KBM-7 (cell line): ENCODE measurements at places on chromosomes 5 and 9.
A peak's percentile ranks its signal among the peaks of the same experiment; 100 is the strongest.

DNA sequence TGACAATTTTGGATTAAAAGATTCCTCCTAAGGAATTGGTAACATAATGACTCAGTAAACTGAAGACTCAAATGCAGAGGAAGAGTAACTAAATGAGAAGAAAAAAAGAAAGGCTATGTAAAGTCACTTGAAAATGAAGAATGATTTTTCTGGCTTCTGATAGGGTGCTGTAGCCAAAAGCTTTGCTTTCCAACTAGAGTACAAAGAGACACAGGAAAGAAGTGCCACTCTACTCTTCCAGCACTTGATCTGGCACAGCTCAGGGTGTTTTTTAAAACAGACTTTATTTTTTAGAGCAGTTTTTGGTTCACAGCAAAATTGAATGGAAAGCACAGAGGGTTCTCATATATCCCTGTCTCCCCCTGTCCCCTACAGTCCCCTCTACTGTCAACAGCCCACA is 122.5 kb downstream of the LMNB1 start:
- DNase-seq, result no peak

DNA sequence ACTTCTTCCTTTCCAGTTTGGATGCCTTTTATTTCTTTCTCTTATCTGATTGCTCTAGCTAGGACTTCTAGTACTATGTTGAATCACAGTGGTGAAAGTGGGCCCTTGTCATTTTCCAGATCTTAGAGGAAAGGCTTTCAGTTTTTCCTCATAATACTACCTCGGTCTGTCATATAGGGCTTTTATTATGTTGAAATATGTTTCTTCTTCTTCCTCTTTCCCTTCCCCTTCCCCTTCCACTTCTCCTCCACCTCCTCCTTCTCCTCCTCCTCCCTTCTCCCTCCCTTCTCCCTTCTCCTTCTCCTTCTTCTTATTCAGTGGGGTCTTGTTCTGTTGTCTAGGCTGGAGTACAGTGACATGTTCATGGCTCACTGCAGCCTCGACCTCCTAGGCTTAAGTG is 9.2 kb upstream of the TERT start:
- DNase-seq, result no peak

DNA sequence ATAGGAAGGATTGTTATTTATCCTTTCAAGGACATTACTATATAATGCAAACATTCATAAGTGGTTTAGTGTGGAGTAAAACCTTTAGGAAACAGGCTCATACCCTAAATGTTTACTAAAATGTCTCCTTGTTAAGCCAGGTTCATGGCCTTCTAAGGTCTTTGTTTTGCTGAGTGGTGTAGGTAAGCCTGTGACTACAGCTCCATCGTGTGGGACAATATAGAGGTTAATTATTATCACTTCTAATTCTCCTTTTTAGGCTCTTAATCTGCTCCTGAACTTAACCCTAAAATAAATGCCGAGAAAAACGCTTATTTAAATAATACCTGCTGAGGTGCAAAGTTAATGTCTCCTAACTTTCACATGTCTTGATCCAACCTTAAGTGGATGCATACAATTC is 43.8 kb downstream of the SPINK5 start:
- DNase-seq, result no peak

DNA sequence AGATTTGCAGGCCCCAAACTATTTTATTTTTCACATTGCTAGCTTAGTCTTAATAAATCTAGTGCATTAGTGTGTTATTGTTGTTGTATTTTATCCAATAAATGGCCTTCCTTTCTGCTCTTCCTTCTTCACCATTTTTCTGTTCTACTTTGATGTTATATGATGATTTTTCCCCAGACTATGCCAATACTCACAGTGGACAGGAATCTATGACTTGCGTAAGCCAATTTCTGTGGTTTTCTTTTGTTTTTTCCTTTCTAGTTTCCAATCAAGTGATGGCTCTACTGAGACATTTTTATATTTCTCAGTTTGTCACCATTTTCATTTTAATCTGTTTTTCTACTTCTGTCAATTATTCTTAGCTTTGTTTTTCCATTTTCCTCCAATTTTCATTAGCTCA is 106.8 kb upstream of the FBXL7 start:
- no peak for DNase-seq

DNA sequence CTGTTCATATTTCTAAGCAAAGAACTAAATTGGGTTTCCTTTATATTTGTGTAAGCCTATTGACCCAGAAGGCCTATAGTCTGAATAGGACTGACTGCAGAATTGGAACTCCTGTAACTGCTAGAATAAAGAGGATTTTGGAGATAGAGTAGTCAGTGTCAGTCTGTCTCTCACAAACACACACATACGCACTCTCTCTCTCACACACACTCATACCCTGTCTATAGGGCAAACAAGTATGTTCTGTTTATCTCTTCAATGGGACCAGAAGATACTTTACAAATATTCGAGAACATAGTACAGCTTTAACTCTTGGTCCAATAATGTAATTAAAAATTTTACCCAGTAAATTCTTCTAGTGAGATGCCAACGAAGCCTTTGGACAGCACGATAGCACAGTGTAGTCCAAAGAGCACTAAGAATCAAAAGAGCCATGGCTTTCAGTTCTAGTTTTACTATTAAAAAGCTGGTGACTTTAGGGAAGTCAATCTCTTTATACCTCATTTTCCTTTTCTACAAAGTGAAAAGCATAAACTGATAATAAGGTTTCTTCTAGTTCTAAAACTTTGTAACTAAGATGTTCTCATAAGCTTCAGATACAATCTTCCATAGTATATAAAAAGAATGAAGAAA is 19.3 kb downstream of the ABHD17B start:
- DNase-seq, result no peak

DNA sequence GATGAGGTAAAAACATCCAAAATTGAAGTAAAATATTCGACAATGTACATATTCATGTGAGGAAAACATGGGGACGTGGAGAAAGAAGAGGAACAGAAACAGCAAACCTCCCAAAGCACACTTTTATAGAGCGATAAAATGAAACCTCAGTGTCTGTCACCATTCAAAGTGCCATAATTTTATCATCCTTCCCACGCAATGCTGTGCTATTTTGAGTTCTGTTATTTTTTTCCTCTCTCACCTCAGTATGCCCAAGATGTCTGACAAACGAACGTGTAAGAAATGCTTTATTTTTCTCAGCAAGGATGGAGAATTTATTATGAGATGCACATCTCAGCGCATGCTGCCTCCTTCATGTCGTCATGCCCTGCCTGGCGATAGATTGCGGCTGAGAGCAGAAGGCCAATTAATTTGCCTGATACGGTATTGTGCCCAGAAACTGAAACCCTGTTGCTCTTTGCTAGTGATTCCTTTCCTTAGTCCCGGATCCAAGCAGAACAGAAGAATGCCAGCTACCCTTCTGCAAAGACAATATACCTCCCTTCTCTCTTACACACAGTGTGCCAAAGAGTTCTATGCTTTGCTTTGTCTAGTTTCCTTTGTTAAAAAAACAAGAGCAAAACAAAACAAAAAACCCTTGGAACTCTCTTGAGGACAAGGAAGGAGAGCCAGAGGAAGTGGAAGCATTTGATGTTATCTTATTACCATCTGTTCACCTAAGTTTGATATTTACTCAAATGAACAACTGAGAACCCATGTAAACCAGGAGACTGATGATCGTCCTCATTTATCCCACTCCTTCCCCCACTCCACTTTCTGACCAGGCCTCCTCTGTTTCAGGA is 192.4 kb downstream of the SEMA6A start:
- DNase-seq, result no peak

DNA sequence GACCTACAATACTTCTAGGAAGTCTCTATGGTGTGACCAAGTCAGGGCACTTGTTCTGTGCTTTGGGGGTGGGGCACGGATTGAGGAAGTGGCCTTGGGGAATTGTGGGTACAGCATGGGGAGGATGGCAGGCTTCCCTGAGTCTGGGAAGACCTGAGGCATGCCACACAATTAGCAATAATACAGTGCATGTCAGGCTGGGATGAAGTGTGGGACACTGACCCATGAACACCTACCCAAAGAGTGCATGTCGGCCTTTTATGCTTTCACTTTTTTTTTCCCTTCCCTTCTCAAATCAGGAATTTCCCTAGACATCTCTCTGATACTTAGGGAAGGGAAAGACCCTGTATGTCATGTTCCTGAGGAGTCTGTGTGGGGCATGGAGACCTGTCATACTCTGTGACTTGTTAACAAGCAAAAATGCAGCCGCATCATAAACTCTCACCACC is 146.4 kb downstream of the PALM2AKAP2 start:
- peak; percentile 47 for DNase-seq

DNA sequence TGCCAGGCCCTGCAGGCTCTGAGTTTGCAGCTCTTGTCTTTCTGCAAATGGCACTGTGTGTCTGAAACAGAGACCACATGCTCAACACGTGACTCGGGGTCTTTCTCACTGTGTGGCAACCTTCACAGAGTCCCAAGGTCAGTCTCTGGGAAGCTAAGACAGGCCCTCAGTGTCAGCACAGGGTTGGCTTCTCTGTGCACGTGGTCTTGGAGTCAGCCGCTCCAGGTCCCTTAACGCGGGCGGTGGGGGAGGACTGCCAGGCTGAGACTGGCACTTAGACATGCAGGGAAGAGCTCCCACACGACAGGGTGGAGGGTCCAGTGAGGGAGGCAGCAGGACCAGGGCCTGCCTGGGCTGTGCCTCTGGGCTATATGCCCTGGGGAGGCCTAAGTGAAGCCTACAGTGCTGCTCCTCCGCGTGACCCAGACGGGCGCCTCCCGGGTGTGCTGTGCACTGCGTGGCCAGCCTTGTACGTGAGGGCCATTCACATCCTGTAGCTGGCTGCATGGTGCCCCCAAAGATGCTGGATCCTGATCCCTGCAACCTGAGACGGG is 76.8 kb downstream of the ADAMTS2 start:
- no peak for DNase-seq

DNA sequence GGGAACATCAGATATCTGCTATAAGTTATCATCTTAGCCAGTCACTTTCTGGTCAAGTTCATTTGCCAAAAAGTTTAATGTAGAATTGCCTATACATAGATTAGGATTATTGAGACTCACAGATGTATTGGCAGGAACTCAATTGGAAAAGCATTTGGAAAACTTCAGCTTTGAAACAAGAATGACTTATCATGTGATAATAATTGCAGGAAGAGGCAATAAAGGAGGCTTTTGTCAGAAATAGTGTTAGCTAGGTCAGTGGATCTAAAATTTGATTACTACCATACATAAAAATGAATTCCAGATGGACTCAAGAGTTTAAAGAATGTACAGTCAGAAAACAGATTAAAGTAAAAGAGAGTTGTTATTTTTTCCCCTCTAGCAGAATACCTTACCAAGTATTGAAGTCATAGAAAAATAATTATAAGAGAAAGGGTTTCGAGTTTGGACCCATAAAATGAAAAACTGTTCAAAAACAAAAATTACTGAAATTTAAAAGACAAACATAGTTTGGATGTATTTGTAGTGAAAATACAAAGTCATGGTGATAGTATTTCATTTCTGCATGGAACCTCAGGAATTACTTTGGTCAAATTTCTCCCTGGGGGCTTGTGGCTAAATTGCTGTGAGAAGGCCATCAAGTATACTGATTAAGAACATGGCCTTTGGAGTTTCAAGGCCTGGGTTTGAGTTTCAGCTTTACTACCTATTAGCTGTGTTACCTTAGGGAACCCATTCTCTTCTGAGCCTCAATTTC is 159.9 kb downstream of the TMEM38B start:
- no peak for DNase-seq

DNA sequence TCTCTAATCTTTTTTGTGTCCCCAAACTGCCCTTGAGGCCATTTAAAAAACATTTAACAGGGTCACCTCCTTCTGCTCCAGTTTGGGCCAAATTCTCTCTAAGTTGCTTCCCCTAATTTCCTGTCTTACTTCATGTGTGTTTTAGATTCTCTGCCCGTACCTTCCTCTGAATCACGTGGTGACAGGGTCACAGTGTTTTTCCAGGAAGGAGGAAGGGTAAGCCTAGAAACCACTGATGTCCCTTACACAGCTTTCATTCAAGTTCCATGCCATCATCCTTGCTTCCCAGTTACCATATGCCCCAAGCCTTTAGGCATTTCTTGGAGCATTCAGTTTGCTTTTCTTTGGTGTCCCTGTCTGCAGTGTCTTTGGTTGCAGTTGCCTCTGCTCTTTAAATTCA is 42.4 kb upstream of the MACIR start:
- peak; percentile 50 for DNase-seq

DNA sequence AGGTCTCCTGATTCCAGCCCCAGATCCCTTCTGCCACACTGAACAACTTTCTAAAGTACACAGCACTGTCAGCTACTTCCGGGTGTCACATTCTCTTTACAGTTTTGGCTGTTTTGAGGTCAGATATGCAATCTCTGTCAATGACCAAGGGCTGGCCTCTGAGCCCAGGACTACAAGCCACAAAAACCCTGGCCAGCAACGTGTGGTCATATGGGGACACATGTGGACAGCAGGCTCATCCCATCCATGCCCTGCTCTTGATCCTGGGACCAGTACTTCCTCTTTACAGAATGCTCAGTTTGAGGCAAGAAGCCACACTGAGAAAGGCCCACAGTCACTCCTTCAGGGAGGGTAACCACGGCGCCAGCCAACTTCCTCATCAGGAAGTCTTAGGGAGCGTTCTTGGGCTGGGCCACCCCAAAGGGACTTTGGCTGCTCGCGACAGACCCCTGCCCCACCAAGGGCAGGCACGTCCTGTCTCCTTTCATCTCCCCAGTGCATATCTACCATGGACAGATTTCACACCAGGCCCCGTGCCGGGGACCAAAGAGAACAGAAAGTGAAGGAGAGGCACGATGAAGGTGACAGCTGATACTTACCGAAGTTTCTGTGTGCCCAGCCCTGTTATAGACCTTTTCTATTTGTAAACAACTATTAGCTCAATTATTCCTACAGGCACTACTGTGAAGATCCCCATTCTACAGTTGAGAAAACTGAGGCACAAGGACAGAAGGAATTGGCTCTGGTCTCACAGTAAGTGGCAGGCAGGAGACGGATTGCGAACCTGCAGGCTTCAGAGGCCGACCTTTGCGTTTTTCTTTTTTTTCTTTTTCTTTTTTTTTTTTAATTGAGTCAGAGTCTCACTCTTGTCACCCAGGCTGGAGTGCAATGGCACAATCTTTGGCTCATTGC is 37.3 kb downstream of the STK10 start:
- peak; percentile 93 for DNase-seq

- no peak for DNase-seq
Observed at GRCh38 chr5:2492476-2492875, 259.0 kb downstream of the IRX2 start.

DNA sequence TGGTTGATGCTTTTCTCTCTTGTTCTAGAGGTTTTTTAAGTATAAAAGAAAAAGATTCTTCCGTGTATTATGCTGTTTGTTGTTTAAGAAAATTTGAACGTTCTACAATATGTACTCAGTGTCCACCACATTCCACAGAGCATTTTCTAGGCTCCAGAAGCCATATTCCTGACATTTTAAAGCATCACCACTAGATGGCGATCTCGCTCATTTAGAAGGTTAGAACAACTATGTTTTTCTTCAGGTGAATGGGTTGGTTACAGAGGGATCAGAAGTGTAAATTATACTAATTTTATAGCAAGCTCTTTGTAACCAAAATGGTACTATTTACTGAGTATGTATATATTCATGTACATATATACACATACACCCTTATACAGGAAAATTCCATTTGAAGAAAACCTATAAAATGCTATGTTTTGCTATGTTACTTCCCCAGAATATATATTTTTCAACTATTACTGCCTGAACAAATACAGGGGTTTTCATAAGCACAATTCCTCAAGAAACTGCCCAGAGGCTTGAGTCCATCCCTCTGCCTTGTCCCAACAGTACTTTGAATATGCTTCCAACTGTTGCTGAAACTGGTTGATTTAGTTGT is 284.3 kb downstream of the CCDC171 start:
- DNase-seq, result peak; percentile 34

- no peak for DNase-seq
Observed at GRCh38 chr5:89998519-89999305, 410.8 kb downstream of the CETN3 start.

- DNase-seq, result no peak
Observed at GRCh38 chr5:71903808-71904207, 184.7 kb downstream of the CARTPT start.
